ENCODE measurements at places on chromosomes 7 and 10.

- H3K27ac ChIP-seq, result no peak overlapping the region
- no peaks in the 10 kb centered on the region for H3K4me1 ChIP-seq
- no peaks in the 10 kb centered on the region for H3K36me3 ChIP-seq
- no peak for DNase-seq
Observed at GRCh38 chr10:110723224-110723891, 79.2 kb downstream of the RBM20 start.

DNA sequence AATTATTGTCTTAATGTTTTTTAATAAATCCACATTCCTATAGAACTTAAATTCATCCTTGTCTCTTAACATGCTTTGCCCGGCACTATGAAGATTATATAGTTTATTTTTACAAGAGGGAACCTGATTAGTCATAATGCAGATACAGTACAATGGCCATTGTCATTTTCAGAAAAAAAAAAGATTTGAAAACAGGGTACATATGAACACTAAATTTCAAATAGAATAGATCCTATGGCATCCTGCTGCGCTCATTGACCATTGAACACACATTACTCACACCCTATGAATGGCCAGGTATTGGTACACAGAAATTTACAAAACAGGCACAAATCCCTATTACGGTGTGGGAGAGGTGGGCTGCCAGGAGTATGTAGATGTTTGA lies 2.0 kb upstream of the KLF6 start:
- H3K4me1 ChIP-seq, result peaks cover 20% of the 10 kb centered on the region
- no peak overlapping the region for H3K4me3 ChIP-seq

GRCh38 chr10:49174261-49174925 lies 13.8 kb downstream of the TMEM273 start:
- no peaks in the 10 kb centered on the region for H3K36me3 ChIP-seq
- H3K4me3 ChIP-seq, result no peak overlapping the region
- DNase-seq, result no peak
- H3K27me3 ChIP-seq, result no peaks in the 10 kb centered on the region
- H3K27ac ChIP-seq, result no peak overlapping the region
- peaks cover 27% of the 10 kb centered on the region for H3K4me1 ChIP-seq

GRCh38 chr10:132532749-132533560 lies 4.6 kb upstream of the INPP5A start:
- no peak for DNase-seq
- H3K36me3 ChIP-seq, result no peaks in the 10 kb centered on the region
- H3K4me1 ChIP-seq, result peaks cover 21% of the 10 kb centered on the region

GRCh38 chr7:101112233-101112632 lies 14.7 kb upstream of the SERPINE1 start:
- H3K4me1 ChIP-seq, result no peaks in the 10 kb centered on the region
- H3K36me3 ChIP-seq, result no peaks in the 10 kb centered on the region
- H3K4me3 ChIP-seq, result no peak overlapping the region
- no peaks in the 10 kb centered on the region for H3K27me3 ChIP-seq

DNA sequence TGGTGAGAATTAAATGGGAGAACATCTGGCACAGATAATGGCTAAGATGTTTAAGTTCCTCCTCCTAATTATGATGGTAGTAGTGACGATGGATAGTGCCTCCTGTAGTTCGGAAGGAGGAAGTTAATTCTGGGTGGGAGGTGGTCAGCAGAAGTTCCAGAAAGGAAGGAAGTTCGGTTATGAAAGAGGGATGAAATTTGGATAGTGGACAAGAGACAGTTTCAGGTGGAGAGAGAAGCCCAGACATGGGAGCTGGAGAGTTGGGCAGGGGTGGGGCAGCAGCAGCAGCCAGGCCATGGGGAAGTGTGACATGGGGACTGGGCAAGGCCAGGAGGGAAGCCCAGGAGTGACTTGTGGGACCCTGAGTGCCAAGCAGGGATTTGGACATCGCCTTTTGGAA lies 99.5 kb downstream of the CCNY start:
- H3K27ac ChIP-seq, result no peak overlapping the region
- H3K27me3 ChIP-seq, result no peaks in the 10 kb centered on the region
- no peaks in the 10 kb centered on the region for H3K36me3 ChIP-seq
- no peak overlapping the region for H3K4me3 ChIP-seq
- H3K4me1 ChIP-seq, result no peaks in the 10 kb centered on the region

GRCh38 chr10:119285495-119286267 lies 78.3 kb downstream of the GRK5 start:
- peaks cover 27% of the 10 kb centered on the region for H3K4me1 ChIP-seq
- H3K36me3 ChIP-seq, result no peaks in the 10 kb centered on the region

DNA sequence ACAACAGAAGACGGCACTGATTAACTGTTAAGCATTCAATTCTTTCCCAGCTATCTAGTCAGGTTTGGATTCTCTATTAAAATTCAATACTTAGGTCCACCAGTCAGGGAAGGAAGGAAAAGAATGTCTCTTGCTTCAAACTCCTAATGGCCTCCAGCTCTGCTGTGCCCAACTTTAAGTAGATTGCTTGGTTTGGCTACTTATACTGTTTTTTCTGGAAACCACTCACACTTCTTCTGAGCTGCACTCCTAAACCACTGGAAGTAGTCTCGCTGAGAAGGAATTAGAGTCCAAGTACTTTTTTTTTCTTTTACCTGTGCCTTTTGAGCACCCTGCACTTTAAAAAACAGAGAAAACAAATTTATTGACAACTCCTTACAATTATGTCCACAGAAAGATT lies 26.7 kb upstream of the COL1A2 start:
- no peaks in the 10 kb centered on the region for H3K4me1 ChIP-seq
- H3K27me3 ChIP-seq, result no peaks in the 10 kb centered on the region
- H3K27ac ChIP-seq, result no peak overlapping the region
- no peaks in the 10 kb centered on the region for H3K36me3 ChIP-seq
- DNase-seq, result no peak

DNA sequence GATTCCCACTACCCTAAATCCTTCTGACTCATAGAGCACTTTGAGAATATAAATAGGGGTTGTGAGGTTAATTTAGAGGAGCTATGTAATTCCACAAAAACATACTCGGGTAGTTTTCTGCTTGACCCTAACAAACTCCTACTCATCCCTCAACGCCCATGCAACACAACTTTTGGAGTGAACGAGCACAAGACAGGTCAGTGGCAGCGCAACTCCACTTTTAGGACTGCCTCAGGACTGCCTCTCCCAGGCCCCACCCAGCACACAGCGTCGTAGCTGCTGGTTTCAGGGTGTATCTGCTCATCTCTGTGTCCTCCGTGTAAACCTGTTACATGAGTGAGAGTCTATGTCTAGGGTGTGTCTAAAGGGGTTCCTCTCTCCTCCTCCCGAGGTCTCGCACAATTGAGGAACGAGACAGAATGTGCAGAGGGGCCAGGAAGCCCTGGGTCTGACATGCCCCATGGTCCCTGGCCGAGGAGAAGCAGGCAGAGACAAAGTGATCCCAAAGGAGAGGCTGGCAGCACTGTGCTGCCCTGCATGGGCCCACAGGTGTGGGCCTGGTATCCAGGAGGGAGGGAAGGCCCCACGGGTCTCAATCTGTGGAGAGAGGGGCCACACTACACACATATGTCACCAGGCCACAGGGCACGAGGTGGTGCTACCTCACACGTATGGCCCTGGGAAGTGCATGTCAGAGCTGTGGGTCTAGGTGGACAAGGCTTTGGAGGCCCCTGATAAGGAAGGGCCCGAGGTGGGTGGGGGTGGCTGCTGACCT lies 45.5 kb downstream of the CAMK2B start:
- DNase-seq, result no peak
- H3K4me3 ChIP-seq, result no peak overlapping the region
- H3K36me3 ChIP-seq, result no peaks in the 10 kb centered on the region

GRCh38 chr10:1661859-1662437 lies 75.4 kb downstream of the ADARB2 start:
- peaks cover 31% of the 10 kb centered on the region for H3K4me1 ChIP-seq
- H3K36me3 ChIP-seq, result no peaks in the 10 kb centered on the region
- no peak overlapping the region for H3K4me3 ChIP-seq
- H3K27ac ChIP-seq, result no peak overlapping the region
- no peaks in the 10 kb centered on the region for H3K27me3 ChIP-seq
- DNase-seq, result peak; percentile 48

GRCh38 chr10:11017000-11017569 lies 587 bp upstream of the CELF2 start:
- no peaks in the 10 kb centered on the region for H3K36me3 ChIP-seq
- no peak overlapping the region for H3K27ac ChIP-seq
- no peaks in the 10 kb centered on the region for H3K4me1 ChIP-seq
- no peaks in the 10 kb centered on the region for H3K27me3 ChIP-seq
- DNase-seq, result no peak

GRCh38 chr10:111129363-111129762 lies 52.5 kb downstream of the ADRA2A start:
- H3K27me3 ChIP-seq, result no peaks in the 10 kb centered on the region
- H3K27ac ChIP-seq, result no peak overlapping the region
- H3K4me1 ChIP-seq, result no peaks in the 10 kb centered on the region
- H3K36me3 ChIP-seq, result no peaks in the 10 kb centered on the region

- no peaks in the 10 kb centered on the region for H3K27me3 ChIP-seq
- no peaks in the 10 kb centered on the region for H3K36me3 ChIP-seq
- H3K4me3 ChIP-seq, result no peak overlapping the region
Observed at GRCh38 chr7:114799628-114800028, 122.3 kb upstream of the MDFIC start.

GRCh38 chr10:43843321-43844101 lies 194.8 kb upstream of the ZNF32 start:
- no peaks in the 10 kb centered on the region for H3K36me3 ChIP-seq
- H3K4me3 ChIP-seq, result no peak overlapping the region
- no peak overlapping the region for H3K27ac ChIP-seq
- H3K27me3 ChIP-seq, result no peaks in the 10 kb centered on the region

- H3K36me3 ChIP-seq, result no peaks in the 10 kb centered on the region
- H3K4me3 ChIP-seq, result no peak overlapping the region
- DNase-seq, result no peak
- H3K4me1 ChIP-seq, result no peaks in the 10 kb centered on the region
- no peak overlapping the region for H3K27ac ChIP-seq
Observed at GRCh38 chr7:117217106-117218035, 105.5 kb downstream of the WNT2 start.

DNA sequence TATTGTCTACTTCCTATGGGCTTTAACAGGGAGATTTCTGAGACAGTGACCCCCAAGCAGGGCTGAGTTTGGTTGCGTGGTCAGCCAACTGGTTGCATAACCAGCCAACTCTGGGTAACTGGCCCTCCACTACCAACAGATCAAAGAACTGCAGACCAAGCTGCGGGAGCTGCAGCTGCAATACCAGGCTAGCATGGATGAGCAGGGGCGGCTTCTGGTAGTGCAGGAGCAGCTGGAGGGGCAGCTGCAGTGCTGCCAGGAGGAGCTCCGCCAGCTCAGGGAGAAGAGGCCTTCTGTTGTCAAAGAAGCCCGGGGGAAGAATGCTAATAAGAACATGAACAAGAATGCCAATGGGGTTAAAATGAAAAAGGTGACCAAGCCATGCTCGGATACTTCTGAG lies 15.7 kb upstream of the FLNC start:
- no peak for DNase-seq
- no peak overlapping the region for H3K27ac ChIP-seq
- H3K4me3 ChIP-seq, result no peak overlapping the region
- no peaks in the 10 kb centered on the region for H3K27me3 ChIP-seq
- 0 out of 2 replicates have a peak, but pooled peaks cover 4% of the 10 kb centered on the region for H3K36me3 ChIP-seq
- no peaks in the 10 kb centered on the region for H3K4me1 ChIP-seq
